ENCODE measurements at places on chromosomes 5 and 9. TPM values are rescaled to one million over a fixed set of nuclear protein-coding genes. Genes with fewer than 3 reads are reported as not detected.

DNA sequence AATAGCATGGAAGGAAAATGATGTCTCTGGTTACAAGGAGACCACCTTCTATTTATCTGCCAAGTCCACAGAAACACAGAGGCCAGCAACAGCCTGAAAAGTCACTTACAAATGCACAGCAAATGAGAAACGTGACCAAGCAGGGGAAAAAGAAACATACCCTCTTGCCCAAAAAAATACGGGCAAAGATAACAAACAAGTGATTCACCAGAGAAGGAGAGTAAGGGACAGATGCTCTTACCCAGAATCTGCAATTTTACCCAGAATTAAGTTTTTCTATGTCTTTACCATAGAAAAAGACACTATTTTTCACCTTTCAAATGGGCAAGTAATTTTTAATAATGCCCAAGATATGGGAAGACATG, 28.1 kb downstream of the CAMSAP1 start:
- no peak for DNase-seq

DNA sequence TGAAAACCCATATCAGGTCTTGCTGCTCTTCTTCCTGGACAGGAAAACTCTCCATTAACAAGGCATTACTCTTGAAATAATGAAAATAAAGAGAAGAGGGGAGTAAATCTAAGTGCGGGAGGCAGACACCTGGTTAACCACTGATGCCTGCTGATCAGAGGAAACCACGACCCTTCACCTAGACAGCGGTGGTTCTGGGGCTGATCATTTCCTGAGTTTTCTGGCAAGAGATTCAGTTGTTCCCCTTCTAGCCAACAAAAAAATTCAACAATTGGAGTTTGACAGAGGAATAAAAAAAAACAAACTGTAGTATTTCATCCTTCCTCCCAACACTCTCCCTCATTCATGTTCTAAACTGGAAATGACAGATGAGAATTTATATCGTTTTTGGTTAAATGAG, 3.0 kb downstream of the RLN2 start:
- DNase-seq, result no peak

DNA sequence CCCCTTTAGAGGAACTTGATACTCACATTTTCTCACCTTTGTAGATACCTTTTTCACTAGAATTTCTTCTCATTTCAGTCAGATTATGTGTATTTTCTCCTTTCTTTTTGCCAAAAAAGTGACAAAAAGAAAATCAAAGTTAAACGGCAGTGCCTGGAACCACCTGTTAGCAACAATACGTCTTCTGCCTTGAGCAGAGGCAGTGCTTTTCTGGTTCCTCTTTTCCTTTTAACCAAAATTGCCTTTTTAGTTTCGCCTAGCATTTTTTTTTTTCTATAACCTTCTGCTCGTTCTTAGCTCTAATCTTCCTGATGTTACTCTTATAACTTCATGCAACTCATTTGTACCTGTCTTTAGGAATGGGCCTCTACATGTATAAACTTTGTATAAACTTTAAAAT, 26.1 kb downstream of the SMIM32 start:
- DNase-seq, result no peak

The BTNL3 gene
- total RNA-seq, result 0.09 TPM

- DNase-seq, result no peak
These were observed 71.3 kb upstream of the RAPGEF6 start for GRCh38 chr5:131706281-131706680.

The UBE2QL1 gene
- 22.6 TPM for total RNA-seq

GRCh38 chr5:79859588-79859987, 131.5 kb downstream of the MTX3 start:
- no peak for DNase-seq

DNA sequence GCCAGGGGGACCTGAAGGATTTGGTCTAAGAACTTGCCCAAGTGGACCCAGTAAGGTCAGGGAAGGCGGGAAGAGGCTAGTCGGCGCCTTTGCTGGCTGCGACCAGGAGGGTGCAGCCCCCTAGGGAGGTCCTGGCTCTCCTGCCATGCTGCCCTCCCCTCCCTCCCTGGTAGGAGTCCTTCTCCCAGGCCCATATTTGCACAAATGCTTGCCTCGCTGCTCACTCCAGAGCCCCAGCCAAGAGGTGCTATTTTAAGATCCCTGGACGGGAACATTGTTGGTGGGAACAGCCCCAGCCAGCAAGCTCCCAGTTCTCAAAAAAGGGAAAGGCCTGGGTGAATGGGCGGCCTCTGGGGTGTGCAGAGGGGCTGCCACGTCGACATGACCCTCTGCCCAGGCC, 4.3 kb upstream of the IL17B start:
- DNase-seq, result no peak

DNA sequence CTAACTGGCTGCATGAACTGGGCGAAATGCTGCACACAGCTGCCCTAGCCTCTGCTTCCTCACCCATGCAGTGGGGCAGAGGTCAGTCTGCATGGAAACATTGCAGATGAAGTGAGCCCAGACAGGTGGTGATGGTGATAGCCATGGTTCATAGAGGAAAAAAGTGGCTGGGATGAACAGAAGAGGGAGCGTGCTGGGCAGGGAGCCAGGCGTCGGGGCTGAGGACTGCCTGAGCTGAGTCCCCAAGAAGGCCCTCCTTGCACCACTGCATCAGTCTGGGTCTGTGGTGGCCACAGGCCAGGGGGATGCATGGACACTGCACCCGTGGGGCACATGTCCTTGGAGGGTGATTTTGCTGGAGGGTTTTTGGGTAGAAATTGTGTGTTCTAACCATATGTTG, 80.5 kb downstream of the AMBP start:
- DNase-seq, result no peak
